ENCODE measurements at places on chromosomes 13 and 19. TPM values are rescaled to one million over a fixed set of nuclear protein-coding genes. Genes with fewer than 3 reads are reported as not detected.
A peak's percentile ranks its signal among the peaks of the same experiment; 100 is the strongest.

SHFL gene
- total RNA-seq, result 6.8 TPM

MYH14 gene
- 91.8 TPM for total RNA-seq

- H3K27ac ChIP-seq, result peak overlapping the region; percentile 50
- DNase-seq, result no peak
- H3K4me3 ChIP-seq, result peak overlapping the region; percentile 42
These were observed 482 bp downstream of the ARHGAP45 start for GRCh38 chr19:1067341-1067957.

DNA sequence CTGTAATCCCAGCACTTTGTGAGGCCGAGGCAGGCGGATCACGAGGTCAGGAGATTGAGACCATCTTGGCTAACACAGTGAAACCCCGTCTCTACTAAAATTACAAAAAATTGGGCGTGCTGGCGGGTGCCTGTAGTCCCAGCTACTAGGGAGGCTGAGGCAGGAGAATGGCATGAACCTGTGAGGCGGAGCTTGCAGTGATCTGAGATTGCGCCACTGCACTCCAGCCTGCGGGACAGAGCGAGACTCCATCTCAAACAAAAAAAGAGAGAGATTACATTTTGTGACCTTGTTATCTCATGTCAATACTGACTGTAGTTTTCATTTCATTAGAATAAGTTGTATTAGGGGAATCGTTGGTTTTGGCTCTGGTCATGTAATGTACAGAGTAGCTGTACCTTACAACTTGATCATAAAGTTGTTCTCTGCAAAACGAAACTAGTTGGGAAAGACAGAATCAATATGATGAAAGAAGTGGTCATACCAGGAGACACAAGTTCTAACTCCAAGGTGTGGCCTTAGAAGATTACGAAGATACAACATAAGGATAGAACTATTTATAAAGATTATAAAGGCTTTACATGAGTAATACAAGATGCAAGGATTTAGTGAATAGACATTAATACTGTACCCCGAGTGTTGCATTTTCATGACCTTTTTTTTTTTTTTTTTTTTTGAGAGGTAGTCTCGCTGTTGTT is 15.3 kb downstream of the TMEM38A start:
- H3K4me1 ChIP-seq, result no peaks in the 10 kb centered on the region
- DNase-seq, result no peak
- H3K4me3 ChIP-seq, result no peak overlapping the region
- H3K36me3 ChIP-seq, result peaks cover 4% of the 10 kb centered on the region
- no peak overlapping the region for H3K27ac ChIP-seq

- no peak overlapping the region for H3K4me3 ChIP-seq
- no peaks in the 10 kb centered on the region for H3K4me1 ChIP-seq
- no peaks in the 10 kb centered on the region for H3K36me3 ChIP-seq
- DNase-seq, result no peak
- no peaks in the 10 kb centered on the region for H3K27me3 ChIP-seq
These were observed 814.7 kb downstream of the PCDH9 start for GRCh38 chr13:66415444-66415843.
